ENCODE measurements at places on chromosomes 4 and X. TPM values are rescaled to one million over a fixed set of nuclear protein-coding genes. Genes with fewer than 3 reads are reported as not detected.

Gene PHEX
- total RNA-seq: 0.96 TPM

DNA sequence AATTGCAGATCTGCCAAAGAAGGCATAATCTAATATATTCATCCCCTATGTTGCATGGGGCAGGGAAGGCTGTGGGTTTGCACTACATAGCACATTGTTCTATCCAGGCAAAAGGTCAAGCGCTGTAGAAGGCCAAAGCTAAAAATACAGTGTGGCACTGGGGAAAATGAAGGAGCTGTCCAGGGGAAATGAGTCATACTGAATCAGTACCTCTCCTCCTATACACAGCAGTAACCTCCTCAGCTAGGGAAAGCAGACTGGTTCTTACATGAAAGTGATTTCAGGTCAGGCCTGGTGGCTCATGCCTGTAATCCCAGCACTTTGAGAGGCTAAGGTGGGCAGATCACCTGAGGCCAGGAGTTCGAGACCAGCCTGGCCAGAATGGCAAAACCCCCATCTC, 31.0 kb upstream of the SLC25A4 start:
- DNase-seq: no peak

GRCh38 chr4:91025241-91026148, 898.3 kb downstream of the CCSER1 start:
- no peak for DNase-seq

Gene OTUD4
- total RNA-seq: 81.4 TPM

DNA sequence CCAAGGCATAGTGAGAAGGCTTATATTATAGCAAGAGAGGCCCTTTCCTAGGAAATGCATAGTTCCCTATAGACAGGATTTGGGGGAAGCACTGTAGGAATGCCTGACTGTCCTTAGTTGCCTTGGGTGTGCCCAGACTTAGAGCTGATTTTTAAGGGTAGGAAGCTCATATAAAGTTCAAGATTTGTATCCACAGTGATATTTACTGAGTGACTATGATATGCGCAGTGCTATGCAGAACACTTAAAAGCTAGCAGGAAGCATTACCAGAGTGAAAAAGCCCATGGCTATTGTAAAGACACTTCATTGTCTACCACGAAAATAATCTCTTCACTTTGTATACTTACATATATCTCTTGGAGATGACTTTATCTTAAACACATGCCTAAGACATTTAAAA, 50.1 kb upstream of the IL13RA1 start:
- no peak for DNase-seq

DNA sequence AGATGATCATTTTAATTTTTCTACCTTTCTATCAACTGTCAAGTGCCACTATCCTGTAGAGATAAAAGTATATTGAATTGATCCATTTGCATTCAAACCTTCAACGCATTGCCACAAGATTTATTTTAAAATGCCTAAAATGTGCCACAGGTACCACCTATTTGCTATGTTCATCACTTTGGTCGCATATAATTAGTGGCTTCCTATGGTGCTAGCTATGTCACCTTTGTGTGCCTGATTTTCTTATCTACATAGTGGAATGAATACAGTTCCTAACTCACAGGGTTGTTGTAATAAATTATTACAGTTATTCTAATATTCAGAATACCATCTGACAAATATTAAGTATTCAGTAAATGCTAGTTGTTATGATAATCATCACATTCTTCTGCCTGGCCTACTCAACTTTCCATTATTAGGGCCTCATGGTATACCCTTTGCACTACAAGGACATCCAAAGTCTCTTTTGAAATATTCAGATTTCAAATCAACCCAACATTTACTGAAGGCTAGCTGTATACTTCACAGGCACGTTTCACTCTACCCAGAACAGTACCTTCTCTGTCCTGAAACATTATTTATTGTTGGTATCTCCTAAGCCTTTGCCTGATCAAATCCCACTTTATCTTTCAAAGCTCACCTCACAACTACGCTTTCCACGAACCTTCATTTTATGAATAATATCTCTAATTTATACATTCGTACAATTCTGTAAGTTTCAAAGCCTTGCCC, 62.4 kb downstream of the ANXA10 start:
- no peak for DNase-seq

Data from ascending aorta (tissue), 2 donors.